ENCODE measurements at places on chromosomes 7 and 10.

- DNase-seq: peak; percentile 36
These were observed 57.5 kb upstream of the CHCHD3 start for GRCh38 chr7:133139350-133139749.

GRCh38 chr7:89796481-89796880 is 357.8 kb upstream of the STEAP1 start:
- no peak for DNase-seq

DNA sequence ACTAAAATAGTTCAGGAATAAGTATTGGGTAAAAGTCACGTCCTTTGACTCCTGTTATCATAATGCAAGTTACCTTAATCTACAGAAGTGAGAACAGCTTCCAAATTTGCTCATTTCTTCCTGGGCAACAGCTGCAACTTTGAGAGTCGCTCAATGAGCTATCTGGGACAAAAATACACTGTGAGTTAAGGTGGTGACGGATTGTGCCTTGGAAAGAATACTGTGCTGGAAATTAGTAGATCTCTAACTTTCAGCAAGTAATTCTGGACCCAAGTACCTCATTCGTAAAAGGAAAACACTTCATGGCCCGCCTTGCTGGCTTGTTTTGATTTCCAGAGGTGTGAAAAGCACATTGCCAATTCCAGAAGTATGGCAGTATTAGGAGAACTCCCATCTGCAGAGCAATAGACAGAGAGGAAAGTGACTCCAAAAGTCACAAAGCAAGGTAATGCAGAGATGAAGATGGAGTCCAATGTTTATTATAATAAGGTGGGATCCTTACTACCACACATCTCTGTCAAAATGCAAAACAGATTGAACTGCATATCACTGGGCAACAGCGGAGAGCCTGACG is 626.0 kb downstream of the SORCS3 start:
- no peak for DNase-seq

- DNase-seq: no peak
These were observed 339.2 kb upstream of the MEOX2 start for GRCh38 chr7:16025696-16026095.

DNA sequence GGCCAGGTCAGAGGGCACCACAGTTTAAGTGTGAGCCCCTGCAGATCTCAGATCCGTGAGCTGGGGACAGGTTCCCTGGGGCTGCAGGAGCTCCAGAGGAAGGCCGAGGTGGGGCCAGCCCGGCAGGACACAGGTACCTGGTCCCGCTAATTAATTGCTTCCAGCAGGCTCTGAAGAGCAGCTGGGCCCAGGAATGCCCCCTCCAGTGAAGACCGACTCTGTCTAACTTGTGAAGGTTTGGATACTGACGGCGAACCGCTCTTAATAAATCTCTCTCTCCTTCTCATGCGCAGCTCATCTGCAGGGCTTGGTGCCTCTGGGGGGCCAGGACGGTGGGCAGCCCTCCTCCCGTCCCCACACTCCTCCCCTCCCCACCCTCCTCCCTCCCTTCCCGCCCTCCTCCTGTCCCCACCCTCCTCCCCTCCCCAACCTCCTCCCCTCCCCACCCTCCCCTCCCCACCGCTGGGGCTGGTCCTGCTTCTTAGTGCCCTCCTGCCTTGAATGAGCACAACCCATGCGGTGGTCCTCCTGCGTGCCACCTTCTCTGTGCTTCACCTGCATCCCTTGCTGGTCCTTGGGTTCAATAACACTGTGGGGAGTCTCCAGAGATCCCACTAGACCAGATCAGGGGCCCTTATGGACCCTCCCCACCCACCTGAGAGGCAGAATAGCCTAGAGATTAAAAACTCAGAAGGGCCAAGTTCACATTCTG is 38.3 kb downstream of the PDGFA start:
- no peak for DNase-seq

GRCh38 chr10:101272229-101272868 is 43.1 kb upstream of the LBX1 start:
- DNase-seq: peak; percentile 83

GRCh38 chr7:44348851-44349781 is 23.7 kb upstream of the CAMK2B start:
- DNase-seq: no peak

DNA sequence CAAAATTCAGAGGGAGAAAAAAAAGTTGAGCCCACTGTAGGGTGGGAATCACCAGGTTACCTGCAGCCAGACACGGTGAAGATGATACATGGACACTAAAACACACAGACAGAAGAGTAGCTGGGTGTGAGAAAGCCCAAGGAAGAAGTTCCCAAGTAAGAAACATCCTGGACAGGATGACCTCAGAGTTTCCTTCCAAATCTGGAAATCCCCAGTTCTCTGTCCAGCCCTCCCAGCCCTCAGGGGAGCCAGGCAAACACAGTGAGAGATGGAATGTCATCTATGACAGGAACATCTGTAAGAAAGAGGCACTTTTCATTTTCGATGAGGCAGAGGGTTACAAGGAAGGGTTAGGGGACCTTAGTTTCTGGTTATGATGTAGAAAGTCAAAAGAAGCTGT is 125.1 kb upstream of the LYZL1 start:
- no peak for DNase-seq

DNA sequence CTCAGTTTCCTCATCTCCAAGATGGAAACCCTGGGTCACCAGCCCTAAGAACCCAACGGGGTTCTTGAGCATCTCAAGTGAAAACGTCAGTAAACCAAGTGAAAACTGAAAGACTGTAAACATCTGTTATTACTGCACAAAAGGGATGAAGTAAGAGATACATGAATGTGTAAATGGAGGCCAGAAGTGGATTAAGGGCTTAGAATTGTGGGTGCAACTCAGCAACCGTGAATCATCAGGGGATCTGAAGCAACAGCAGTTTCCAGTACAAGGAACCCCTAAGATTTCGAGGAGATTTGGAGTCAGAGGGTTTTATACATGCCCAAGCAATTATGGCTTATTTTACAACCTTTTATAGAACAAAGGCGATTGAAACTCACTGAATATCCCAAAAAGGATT is 95.7 kb upstream of the SVIL start:
- DNase-seq: no peak

DNA sequence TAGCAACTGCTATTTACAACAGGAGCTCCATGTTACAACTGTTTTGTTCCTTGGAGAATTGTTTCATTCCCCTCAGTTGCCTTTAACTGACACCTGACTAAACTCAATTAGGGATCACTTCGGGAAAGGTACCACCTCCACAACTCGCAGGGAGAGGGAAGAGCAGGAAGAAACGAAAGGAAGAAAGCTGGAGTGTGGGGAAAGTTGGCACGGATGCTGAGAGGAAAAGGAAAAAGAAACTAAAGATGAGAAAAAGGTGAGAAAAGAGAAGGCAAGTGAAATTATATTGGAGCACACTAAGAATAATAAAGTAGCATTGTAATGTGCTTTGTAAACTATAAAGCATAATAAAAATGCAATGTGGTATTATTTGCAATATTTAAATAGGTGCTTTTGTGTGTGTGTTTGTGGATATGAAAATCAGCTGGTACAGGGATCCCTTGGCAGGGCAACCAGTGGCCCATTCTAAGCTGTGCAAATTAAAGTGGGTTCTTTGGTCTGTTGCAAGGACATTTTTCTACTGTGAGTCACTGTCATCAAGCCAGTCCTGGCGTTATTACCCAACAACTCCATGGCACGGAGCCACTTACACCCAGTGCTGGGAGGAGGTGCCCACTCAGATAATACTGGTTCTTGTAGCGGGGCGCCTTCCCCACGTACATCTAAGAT is 45.9 kb downstream of the HIPK2 start:
- DNase-seq: peak; percentile 86

Measured in hematopoietic multipotent progenitor cell treated with erythropoietin and hydrocortisone succinate and interleukin-3 and kit ligand, for 6 days (in vitro differentiated cells).